Omental fat pad (tissue), 4 donors: ENCODE measurements at places on chromosomes 13 and 19.

GRCh38 chr13:24745861-24746617 lies 17.9 kb upstream of the RNF17 start:
- no peak for DNase-seq

DNA sequence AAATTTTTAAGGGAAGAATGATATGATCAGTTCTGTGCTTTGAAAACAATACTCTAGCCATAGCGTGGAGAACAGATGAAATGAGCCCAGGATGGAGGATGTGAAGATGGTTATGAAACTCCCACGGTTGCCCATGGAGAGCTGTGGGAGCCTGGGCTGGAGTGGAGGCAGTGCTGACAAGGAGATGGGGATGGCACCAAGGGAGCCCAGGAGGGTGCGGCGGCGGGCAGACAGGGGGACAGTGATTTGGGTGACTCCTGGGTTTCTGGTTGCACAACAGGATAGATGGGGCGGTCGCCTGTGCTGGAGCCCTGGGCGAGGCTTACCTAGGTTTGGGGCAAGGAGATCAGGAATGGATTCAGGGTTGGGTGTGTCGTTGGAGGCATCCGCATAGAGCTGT lies 15.9 kb downstream of the ARHGEF7 start:
- no peak for DNase-seq

- DNase-seq: no peak
Measured at GRCh38 chr13:84651288-84651687, 769.0 kb upstream of the SLITRK1 start.

DNA sequence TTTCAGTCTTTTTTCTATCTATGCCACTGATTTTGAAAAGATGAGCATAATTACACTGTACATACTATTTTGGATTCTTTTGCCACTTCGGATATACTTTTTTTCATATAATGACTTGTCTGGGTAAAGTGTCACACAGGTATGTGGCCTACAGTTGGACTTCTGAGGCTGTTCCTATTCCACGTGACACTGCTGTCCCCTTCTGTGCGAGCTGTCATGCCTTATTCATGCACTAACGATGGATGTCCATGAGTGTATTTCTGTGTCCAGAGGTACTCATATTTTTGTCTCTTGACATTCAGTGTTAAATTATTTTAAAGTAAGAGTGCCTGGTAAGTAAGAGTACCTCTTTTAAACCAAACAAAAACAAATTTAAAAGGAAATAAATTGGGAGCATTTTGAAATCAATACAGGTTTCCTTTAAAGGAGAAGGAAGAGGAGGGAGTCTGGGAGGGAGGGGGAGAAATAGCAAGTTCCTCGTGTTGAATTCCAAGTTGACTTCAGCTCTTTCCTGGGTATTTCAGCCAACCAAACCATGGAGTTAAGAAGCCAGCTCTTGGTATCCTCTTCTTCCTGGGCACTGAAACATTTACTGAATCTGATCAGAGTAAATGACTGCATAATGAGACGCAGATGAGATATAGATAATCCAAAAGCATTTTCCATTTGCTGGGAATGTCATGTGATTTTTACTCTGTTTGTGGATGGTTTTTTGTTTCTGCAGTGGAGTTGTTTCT lies 61.3 kb downstream of the TNFRSF19 start:
- no peak for DNase-seq

DNA sequence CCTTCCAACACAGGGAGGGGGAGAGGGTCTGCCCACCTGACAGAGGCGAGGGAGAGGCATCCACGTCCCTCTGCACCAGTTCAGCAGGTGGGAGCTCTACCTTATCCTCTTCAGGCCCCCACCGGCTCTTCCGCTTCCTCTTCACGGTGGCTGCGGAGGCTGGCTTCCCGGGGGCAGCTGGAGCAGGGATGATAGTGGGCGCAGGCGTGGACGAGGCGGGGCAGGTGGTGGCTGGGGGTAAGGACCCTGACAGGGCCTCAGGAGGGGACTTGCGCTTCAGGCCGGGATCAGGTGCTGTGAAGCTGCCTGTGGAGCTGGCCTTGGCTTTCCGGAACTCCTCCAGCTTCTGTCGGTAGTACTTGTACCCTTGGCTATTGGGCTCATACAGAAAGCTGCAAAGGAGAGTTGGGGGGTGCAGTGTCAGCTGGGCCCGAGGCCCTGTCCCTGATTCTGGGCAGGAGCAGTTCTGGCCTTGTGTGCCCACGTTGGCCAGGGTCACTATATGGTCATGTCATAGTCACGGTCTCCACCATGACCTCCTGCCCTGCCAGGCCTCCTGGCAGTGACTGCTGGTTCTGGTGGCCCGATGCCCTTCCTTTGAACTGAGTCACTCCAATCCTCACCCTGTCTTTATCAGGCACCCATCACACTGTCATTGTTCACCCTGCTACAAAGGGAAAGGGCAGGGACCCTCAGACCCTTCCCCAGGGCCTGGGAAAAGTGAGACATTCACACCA lies 23.2 kb downstream of the SUGP1 start:
- DNase-seq: no peak

- DNase-seq: no peak
Measured at GRCh38 chr13:39665763-39666162, 10.3 kb downstream of the COG6 start.

DNA sequence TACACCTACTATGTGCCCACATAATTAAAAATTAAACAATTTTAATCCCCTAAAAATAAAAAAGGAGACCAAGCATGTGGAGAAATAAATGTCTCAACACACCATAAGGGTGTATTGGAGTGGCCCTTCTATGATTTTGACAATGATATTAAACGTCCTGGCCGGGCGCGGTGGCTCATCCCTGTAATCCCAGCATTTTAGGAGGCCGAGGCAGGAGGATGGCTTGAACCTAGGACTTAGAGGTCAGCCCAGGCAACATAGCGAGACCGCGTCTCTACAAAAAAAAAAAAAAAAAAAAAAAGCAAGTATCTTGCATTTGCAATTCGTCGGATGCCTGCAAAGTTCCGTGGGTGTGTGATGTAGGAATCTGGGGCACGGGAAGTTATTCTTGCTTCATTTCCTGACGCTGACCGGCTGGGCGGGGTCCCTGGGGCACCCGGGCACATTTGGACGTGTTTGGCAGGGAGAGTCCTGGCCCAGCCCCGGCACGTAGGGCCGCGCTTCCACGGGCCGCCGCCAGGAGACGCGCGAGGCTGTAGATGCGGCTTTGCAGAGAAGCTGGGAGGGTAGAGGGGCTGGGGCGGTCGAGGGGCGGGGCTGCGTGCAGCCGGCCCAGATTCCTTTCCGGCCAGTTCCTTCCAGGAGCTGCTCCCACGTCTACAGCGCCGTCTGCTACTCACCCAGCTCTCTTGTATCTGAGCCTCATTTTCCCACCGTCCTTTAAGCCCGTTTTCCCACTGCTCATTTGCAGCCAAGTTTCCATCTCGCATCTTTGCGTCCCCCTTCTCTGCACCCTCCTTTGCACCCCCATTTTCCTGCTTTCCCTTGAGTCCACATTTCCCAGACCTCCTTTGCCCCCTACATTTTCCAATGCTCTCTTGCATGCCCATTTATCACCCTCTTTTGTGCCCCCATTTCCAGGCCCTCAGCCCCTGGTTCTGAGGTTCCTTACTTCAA lies 2.2 kb upstream of the TSPAN16 start:
- DNase-seq: peak; percentile 94

DNA sequence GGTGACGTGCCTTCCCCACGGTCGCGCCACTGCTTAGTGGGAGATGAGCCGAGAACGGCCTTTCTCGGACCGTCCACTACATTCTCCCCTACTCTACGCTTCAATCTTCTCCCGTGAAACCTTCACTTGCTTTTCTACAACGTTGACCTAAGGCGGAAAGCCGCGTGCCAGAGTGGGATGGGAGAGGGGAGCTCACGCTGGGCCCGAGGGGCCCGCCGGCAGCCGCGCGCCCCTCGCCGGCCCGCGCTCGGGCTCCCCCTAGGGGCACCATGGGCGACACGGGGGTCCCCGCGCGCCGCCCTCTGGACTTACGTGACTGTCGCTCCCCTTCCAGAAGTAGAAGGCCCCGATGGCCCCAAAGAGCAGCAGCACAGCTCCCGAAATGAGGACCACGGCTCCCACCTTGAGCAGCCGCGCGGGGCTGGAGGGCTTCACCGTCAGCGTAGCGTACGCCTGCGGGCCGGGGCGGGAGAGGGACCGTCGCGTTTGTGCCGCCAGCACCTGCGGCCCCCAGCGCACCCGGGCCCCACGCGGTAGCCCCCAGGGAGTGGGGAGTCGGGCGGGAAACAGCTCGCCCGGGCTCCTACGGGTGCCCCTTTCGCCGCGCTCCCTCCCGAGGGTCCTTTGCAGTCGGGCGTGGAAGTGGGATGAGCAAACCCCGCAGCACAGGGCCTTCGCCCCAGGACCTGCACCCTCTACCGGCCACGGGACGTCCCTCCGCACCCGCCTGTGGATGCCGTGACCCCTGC lies 727 bp downstream of the CNMD start:
- DNase-seq: no peak

DNA sequence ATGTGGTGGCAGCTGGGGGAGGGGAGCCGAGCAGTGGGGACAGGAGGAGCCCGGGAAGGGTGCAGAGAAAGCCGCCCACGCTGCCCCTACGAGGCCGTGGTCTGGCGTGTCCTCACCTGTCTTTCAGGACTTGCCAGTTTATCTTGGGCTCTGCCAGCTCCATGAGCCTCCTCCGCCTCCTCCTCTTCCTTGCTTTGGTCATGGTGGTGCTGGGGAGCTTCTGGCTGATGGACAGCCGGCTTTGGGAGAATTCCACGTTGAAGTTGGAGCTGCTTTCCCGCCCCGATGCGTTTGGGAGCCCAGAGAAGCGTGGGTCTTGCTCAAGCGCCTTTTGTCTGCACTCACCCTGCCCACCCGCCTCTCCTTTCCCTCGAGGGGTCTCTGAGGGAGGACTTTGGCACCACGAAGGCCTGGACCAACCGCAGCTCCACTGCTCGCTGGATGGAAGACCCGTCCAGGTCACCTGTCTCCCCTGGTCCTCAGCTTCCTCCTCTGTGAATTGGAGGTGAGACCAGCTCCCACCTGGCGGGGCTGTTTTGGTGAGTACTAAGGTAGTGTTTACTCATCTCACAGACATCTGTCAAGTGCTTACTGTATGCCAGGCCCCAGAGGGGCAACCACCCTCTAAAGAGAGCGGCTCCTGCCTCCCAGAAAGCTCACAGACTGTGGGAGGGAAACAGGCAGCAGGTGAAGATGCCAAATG lies 29.7 kb upstream of the MIER2 start:
- DNase-seq: no peak

- DNase-seq: peak; percentile 50
Measured at GRCh38 chr13:106471957-106472543, 63.4 kb downstream of the EFNB2 start.

DNA sequence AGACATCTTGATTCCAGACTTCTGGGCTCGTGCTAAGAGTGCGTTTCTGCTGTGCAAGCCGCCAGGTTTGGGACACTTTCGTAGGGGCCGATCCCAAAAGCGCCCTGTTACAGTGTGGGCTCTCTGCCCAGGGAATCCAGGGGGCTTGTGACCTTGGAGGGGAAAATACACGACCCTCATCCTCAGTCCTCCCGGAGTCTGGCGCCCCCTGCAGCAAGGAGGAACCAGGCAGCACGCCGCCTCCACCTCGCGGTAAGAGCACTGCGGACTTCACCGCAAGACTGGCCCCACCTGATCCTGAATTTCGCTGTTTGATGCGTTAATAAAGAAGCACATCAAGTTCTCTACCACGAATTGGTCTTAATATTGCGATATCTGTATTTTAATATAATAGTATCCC lies 5.2 kb downstream of the POLRMT start:
- DNase-seq: no peak

DNA sequence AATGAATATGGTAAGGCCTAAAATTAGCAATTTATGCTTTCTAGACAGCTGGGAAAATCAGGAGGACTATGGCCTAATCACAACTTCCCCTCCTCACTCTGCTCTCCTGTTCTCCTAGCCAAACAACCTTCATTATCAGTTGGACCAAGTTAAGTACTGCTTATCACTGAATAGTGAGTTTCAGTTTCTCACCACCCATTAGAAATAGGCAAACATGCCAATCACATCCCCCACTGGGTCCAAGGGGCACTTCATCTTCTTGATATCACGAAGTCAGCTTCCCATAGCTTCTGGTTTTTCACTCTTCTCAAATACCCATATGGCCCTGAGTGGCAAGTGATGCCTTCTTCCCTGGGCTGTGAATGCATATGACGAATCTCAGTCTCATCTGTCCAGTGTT lies 689.6 kb downstream of the SLITRK5 start:
- DNase-seq: no peak
